ENCODE measurements at places on chromosomes 6 and 20. TPM values are rescaled to one million over a fixed set of nuclear protein-coding genes. Genes with fewer than 3 reads are reported as not detected.

Gene PTPRT
- total RNA-seq, result not detected

Gene SRMS
- total RNA-seq, result not detected

Gene SLC35B2
- 54.6 TPM for total RNA-seq

Gene OXT
- total RNA-seq, result not detected

Gene TRAPPC3L
- under 0.01 TPM for total RNA-seq

Gene SSTR4
- total RNA-seq, result not detected

Gene RNF217
- total RNA-seq, result 15.9 TPM

Gene PACSIN1
- total RNA-seq, result not detected

Gene OGFR
- total RNA-seq, result 18.2 TPM

Gene PRL
- not detected for total RNA-seq

Gene THEMIS
- not detected for total RNA-seq

Gene CLVS2
- total RNA-seq, result not detected

Gene PRPH2
- 0.38 TPM for total RNA-seq

Gene LST1
- total RNA-seq, result not detected

Gene PGM3
- total RNA-seq, result 77.8 TPM

Gene KCNK17
- total RNA-seq, result not detected

Gene LY6G6F
- not detected for total RNA-seq

Gene TASP1
- total RNA-seq, result 6.3 TPM

Gene MANEA
- total RNA-seq, result 6.5 TPM

Gene SPACA1
- total RNA-seq, result not detected

Gene NKAPL
- total RNA-seq, result under 0.01 TPM

Gene BLOC1S5
- total RNA-seq, result 14.6 TPM

Gene EPPIN
- total RNA-seq, result not detected

Gene C6orf58
- total RNA-seq, result 0.26 TPM

Gene FERMT1
- total RNA-seq, result 0.13 TPM

Gene HLA-DQB2
- total RNA-seq, result not detected

Gene GJA10
- total RNA-seq, result not detected

Gene TRDN
- not detected for total RNA-seq

Gene MYLK2
- 42.1 TPM for total RNA-seq

Gene SNRPB2
- 34.3 TPM for total RNA-seq

Gene SMLR1
- not detected for total RNA-seq

Gene DLK2
- total RNA-seq, result 0.76 TPM

Gene HAO1
- total RNA-seq, result not detected

Gene C6orf141
- 45.5 TPM for total RNA-seq

Gene PSORS1C1
- total RNA-seq, result 3.7 TPM
